ENCODE measurements at places on chromosomes 7 and 10.

DNA sequence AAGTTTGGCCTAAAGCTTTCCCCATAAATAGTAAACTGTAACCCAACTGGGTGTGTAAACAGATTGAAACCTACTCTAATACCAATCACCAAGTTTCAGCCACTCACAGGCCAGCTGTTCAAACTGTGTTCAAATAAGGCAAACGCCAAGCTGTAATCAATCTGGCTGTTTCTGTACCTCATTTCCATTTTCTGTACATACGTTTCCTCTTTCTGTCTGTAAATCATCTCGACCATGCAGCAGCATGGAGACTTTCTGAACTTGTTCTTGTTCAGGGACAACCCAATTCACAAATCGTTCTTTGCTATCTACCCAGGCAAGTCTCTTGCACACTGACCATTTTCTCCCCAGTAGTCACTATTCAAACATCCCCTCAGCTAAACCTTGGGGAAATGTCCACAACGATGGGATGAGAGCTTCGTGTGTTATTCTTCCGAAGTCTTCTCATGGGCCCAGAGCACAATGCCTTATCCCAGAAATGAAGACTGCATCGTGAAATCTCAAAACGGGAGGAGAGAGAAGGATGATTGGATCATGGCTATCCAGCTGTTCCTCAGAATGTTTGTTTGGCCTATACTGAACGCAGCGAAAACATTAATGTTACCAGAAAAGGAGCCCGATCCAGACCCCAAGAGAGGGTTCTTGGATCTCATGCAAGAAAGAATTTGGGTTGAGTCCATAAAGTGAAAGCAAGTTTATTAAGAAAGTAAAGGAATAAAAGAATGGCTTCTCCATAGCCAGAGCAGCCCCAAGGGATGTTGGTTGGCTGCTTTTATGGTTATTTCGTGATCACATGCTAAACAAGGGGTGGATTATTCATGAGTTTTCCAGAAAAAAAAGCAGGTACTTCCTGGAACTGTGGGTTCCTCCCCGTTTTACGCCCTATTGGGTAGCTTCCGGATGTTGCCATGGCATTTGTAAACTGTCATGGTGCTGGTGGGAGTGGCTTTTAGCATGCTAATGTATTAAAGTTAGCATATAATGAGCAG is 86.2 kb downstream of the SLC16A9 start:
- DNase-seq = no peak

DNA sequence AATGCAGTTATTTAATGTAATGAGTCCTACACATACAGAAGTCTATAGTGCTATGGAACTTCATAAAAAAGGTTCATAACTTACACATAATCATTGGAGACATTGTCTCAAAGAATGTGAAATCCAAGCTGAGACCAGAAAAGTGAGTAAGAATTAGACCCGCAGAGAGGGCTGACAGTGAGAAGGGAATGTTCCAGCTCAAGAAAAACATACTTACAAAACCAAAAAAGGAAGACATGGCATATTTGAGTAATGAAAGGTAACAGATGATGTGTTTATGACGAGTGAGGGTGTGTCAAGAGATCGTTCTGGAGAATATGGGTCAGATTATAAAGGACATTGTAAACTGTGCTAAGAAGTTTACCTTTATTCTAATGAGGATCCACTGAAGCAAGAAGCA is 566.5 kb downstream of the ATRNL1 start:
- DNase-seq = no peak

GRCh38 chr7:165661-166337 is 26.6 kb upstream of the FAM20C start:
- DNase-seq = no peak

DNA sequence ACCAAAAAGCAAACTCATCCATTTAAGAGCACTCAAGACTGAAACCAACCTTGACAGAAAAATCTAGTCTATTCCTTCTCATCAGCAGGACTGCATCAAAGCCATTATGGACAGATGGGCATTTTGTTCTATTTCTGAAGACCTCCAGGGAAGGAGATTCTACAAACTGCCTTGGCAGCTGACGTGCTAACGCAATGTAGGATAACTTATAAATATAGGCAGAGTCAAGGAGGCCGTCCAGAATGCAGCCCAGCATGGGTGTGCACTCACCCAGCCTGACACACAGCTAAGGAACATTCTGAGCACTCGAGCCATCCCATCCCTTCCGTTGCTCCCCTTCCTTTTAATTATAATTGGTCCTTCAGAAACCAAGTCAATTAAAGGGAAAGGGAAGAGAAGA is 25.3 kb upstream of the NEBL start:
- no peak for DNase-seq

DNA sequence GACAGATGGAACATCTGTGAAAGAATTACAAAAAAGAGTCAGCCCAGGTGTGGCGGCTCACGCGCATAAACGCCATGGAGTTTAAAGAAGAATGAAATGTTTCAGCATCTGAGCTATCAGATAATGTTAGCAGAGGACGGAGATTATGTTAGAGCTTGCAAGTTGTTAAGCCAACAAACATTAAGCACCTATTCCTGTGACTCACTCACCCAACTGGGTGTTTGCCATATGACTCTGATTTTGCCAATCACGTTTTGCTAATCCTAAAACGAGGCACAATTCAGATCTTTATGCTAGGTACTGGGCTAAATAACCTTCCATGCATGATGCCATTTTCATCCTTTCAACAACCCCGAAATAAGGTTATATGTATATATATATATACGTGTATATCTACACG is 29.0 kb upstream of the CCNY start:
- DNase-seq = no peak

All from ELF-1 (cell line).